ENCODE measurements at places on chromosomes 16 and 17. TPM values are rescaled to one million over a fixed set of nuclear protein-coding genes. Genes with fewer than 3 reads are reported as not detected.

DNA sequence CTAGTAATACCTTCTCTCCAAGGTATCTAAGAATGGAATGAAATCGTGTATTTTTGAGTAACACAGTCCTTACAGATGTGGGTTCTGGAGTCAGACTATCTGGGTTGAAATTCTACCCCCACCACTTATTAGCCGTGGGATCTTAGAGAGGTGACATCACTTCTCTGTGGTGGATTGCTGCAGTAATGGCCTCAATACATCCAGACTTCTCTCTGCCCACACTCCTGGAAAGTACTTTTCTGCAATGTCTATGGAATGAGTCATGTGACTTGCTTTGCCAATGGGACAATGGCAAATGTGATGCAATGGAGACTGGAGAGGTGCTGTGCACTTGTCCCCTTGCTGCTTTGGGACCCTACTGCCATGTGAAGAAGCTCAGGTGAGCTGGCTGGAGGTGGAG is 418.2 kb downstream of the HAPSTR1 start:
- no peak for DNase-seq

Gene LLGL2
- 64.8 TPM for polyA plus RNA-seq

DNA sequence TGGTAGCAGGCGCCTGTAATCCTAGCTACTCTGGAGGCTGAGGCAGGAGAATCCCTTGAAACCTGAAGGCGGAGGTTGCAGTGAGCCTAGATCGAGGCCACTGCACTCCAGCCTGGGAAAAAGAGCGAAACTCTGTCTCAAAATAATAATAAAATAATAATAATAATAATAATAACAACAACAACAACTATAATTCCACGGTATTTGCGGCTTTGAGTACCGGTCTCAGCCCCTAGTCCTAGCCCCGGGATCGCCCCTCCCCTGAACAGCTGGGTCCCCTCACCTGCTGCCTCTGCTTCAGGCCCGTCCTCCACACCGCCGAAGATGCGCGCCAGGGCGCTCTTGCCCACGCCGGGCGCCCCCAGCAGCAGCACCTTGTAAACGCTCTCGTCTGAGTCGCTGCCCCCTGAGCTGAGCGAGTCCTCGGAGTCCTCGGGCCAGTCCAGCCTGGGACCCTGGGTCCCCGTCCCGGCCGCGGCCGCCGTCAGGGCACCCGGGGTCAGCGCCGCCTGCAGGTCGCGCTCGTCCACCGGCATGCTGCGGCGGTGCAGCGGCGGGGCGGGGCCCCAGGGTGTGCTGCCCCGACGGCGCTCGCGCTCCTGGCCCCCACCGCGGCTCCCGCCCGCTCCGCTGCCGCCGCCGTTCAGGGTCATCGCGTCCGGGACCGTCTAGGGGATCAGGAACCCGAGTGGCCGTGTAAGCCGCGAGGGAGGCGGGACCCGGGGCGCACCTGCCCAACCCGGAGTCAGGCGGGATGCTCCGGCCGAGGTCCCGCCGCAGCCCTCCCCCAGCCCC is 611 bp downstream of the RRAD start:
- DNase-seq: no peak

Gene ADGRG3
- polyA plus RNA-seq: 0.23 TPM

DNA sequence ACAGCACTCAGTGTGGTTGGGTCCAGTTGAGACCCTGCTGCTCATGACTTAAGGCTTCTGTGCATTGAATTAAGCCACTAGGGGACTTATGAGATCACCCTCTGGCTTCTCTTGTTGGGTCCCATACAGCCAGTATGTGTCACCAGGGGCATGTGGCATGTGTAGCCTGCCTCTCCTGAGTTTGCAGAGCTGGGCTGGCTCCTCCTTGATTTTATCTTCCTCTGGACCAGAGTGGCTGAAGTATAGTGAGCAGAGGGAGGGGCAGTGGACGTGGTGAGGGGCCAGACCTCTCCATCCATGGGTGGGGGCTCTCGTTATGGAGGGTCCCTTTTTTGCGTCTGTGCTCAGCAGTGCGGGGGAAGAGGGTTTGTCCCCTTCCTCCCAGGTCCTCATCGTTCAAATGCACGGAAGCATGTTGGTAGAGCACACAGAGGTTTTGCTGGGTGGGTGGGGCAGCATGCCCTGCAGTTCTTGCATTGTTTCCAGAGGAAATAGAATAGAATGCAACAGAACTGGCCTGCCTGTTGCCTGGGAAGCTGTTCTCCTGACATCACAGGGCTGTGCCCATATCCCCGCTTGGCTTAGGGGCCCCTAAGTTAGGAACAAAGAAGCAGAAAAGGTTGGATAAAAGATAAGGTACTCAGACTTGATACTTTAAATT is 77.4 kb downstream of the SPECC1 start:
- DNase-seq: no peak
